ENCODE measurements at places on chromosomes 6 and 20. TPM values are rescaled to one million over a fixed set of nuclear protein-coding genes. Genes with fewer than 3 reads are reported as not detected.

Gene CALHM4
- total RNA-seq: not detected

Gene ULBP1
- 0.09 TPM for total RNA-seq

Gene DNMT3B
- 1.5 TPM for total RNA-seq

Gene CGA
- total RNA-seq: not detected

Gene CCM2L
- not detected for total RNA-seq

Gene LRRC73
- 0.30 TPM for total RNA-seq

Measured in smooth muscle cell of the umbilical artery (primary cell).